ENCODE measurements at places on chromosomes 3 and 15.

GRCh38 chr15:92693691-92694331 lies 38.2 kb upstream of the FAM174B start:
- DNase-seq = peak; percentile 12

DNA sequence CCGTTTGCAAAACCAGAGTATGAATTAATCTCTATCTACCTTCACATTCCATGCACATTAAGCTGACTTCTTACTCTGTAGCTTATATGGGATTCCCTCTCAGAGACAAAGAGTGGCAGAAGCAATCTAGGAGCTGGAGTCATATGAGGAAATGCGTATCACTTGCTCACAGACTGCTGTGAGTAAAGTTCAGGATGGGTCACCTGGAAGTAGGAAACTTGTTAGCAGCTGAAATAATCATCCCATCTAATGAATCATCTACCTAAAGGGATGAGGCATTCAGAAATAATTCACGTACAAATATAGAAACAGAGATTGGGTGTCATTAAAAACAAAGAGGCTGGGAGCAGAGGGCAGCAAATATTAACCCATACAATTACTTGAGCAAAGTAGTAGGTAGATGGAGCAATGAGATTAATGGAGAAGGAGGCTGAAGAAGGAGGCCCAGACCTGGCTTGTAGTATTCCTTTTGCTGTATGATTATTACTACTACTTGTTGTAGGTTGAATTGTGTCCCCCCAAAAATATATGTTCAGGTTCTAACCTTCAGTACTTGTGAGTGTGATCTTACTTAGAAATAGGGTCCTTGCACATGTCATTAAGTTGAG lies 866.3 kb downstream of the ROBO2 start:
- peak; percentile 10 for DNase-seq

DNA sequence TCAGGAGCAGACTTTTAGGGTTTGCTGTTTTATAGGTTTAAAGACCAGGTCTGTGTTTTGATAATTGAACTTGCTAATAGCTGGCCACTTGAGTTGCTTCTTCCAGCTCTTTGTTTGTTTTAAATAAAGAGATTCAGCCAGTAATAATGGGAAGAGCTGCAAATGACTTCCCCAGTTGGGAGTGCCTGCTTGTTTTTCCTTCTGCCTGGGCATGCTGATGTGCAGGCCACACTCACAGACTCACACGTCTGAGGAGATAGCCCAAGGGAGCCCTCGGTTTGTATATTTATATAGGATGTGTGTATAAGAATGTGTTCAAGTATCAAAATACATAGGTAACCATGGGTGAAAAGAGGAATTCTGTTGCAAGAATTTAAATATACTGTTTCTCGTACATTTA lies 78.2 kb upstream of the BOC start:
- DNase-seq = no peak

DNA sequence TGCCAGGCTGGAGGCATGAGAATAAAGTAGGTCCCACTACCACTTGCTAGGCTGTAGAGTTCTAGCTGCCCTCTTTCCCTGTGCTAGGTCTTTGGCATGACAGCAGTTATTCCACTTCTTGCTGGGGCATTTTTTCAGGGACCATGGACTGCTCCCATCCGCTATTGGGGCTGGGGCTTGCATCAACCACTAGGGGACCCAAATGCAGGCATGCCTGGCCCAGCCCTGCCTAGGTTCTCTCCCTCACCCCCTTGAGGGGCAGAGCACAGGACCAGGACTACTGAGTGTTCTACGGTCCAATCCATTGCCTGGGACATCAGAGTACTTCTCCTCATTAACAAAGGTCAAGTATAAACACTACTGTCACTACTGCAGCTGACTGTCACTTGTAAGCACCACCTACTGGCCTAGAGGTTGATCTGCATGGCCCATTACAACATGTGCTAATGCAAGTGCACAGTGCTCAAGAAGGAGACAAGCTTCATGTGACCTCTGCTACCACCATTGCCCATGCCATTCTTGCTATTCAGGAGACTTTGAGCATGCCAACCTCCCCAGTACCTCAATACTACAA lies 270.5 kb downstream of the MBNL1 start:
- DNase-seq = no peak

DNA sequence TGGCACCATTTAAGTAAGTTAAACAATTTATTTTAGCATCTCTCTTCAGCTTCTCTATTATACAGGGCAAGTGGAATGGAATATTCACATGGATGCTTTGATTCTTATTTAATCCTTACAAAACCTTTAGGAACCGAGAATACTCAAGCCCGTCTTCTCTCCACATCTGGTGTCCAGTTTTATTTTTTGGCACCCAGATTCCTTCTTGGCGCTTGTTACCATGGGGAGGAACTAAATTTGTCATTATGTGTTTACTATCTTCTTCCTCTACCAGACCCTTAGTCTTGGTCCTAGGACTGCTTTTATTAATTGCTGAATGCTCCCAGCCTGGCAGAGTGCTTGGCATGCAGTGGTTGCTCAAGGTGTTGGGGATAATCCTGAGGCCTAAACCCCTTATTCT lies 138.8 kb downstream of the CACNA2D3 start:
- DNase-seq = no peak

- DNase-seq = peak; percentile 82
These were observed 17.6 kb downstream of the ADAM10 start for GRCh38 chr15:58731756-58732535.

DNA sequence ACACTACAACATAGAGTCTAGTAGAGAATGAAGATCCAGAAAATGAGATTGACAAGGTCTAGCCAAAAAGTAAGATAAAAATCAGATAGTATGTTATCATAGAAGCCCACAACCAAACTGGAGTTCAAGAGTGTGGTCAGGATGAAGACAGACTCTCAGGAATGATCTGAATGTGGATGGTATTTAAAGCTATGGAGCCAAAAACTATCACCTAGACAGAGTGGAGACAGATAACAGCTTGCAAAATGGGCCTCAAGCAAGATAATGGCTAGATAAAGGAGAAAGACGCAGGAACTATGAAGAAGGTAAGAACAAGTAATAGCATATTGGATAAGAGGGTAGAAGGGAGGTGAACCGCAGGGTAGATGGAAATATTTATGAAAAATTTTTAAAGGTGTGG lies 35.4 kb downstream of the ZMAT3 start:
- no peak for DNase-seq

DNA sequence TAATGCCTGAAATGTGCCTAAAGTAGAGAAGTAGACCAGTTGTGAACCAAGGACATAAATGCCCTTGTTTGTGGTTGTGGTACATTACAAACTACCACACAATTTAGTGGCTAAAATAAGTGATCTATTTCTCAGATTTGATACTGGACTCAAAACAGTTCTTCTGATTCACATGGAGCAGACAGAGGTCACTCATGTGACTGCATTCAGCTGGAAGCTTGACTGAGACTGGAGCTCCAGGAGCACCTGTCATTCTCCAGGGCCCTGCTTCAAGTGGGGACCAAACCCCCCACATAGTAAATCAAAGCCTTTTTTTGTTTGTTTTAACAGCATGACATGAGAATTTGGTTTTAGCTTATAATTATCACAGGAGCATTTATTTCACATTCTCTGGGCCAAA lies 301.2 kb downstream of the OXSM start:
- DNase-seq = no peak

DNA sequence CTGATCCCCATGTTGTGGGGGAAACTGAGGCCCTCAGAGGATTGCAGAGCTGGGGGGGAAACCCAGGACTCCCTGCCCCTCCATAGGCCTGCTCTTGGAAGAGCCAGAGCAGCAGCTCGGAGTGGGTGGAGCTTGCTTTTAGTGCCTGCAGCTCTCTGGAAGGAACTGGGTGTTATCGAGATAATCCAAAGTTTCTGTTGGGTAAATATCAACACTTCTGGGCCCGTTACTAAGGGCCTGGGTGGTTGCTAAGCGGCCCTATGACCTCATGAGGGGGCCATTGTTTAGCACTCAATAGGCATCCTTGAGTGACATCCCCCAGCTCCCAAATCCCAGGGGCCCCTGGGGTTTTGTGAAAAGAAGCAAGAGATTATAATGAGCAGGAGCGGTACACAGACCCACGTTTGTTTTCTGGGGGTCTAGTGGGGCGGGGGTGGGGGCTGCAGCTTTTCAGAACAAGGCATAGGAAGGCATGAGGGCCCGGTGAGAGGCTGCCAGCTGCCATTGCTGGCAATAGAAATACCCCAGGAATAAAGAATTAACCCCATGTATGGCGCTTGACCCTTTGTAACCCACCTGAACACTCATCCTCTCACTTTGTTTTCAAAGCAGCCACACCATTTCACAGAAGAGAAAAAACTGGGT lies 48.3 kb upstream of the ATP2B2 start:
- no peak for DNase-seq

GRCh38 chr3:58013099-58013498 lies 4.9 kb downstream of the FLNB start:
- no peak for DNase-seq
